Bronchial smooth muscle cell (primary cell): ENCODE measurements at places on chromosomes 4 and X. TPM values are rescaled to one million over a fixed set of nuclear protein-coding genes. Genes with fewer than 3 reads are reported as not detected.

The TCEAL7 gene
- 32.1 and 74.1 TPM in 2 replicates for total RNA-seq

The NLGN3 gene
- 0.26 and 0.95 TPM in 2 replicates for total RNA-seq

The TECRL gene
- total RNA-seq, result not detected in 2 replicates

The MAMLD1 gene
- 0.17 and 0.32 TPM in 2 replicates for total RNA-seq

The ASB9 gene
- 0.09 and 1.4 TPM in 2 replicates for total RNA-seq

The TBC1D8B gene
- 7.0 and 13.2 TPM in 2 replicates for total RNA-seq

The SATL1 gene
- total RNA-seq, result not detected in 2 replicates

The CDKL5 gene
- total RNA-seq, result 1.9 and 2.2 TPM in 2 replicates

The PPP1R2C gene
- not detected in 2 replicates for total RNA-seq

The HSFX1 gene
- 0.47 and 0.94 TPM in 2 replicates for total RNA-seq

The TRAM1L1 gene
- 2.2 and 3.3 TPM in 2 replicates for total RNA-seq

The NLGN4X gene
- 0.09 TPM in 1 of 2 replicates, not detected in the other for total RNA-seq

The NRK gene
- 0.34 and 0.47 TPM in 2 replicates for total RNA-seq

The NIPAL1 gene
- not detected in 2 replicates for total RNA-seq

The MOSPD2 gene
- total RNA-seq, result 6.9 and 14.8 TPM in 2 replicates

The NHS gene
- 1.1 and 2.0 TPM in 2 replicates for total RNA-seq

The RBBP7 gene
- total RNA-seq, result 115 and 129 TPM in 2 replicates

The CACNA1F gene
- total RNA-seq, result under 0.01 TPM in 1 of 2 replicates, not detected in the other

The SPANXA1 gene
- not detected in 2 replicates for total RNA-seq

The USP27X gene
- total RNA-seq, result 3.0 and 3.6 TPM in 2 replicates
